ENCODE measurements at places on chromosomes 12 and 14. TPM values are rescaled to one million over a fixed set of nuclear protein-coding genes. Genes with fewer than 3 reads are reported as not detected.

Gene IQSEC3
- total RNA-seq = 0.83 TPM

Gene NPAS3
- total RNA-seq = 5.8 TPM

Gene ADGRD1
- total RNA-seq = 28.2 TPM

Gene KCNC2
- total RNA-seq = 0.17 TPM

Gene PLEKHD1
- total RNA-seq = not detected

Data from esophagus muscularis mucosa (tissue), 4 donors.